ENCODE measurements at places on chromosomes 12 and 14.

- no peak for DNase-seq
Observed at GRCh38 chr14:39432619-39433451, 602 bp upstream of the FBXO33 start.

DNA sequence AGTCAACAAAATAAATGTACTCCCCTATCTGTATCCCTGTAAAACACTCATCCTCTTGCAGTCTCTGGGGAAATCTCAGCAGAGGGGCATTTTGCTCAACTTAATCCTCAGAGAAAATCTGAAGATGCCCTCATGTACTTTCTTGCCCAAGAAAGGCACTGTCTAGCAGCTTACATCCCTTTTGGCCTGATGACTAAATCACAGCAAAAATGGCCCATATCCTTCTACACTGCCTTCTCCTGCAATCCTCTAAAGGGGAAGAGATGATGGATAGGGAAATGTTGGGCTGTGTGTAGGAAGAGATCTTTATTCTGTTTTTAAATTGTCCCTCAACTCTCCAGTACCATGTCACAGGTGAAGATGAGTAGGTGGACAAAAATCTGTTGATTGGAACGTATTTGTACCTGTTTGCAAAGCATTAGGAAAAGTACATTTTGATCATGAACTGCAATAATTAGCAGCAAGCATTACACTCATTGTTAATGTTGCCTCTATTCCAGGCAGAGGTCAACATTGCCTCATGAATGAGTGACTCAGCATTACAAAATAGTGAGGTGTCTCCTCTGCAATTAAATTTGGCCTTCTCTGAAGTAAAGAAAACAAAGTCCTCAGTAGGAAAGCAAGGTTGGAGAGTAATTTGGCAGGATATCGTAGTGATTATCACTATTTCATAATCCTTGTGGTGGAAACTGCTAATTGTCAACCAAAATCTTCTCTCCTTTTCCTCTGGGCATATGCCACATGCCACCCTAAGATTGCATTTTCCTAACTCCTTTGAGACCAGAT lies 172.4 kb upstream of the CAND1 start:
- DNase-seq: no peak

DNA sequence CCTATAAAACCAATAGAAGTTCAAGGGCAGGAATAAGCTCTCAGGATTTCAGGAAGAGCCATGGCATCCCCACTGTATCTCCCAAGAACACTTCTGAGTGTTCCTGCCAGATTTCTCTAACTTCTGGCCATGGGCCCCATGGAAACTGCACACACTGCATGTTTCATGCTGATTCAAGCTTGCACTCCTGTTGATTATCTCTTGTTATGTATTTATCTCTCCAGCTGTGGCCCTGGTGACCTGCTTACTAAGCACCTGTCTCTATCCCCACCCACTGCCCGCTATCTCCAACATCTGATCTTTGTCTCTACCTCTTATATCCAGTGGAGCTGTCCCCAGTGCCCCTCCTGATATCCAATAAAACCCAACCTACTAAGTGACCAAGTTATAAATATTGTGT lies 285.3 kb downstream of the PDZRN4 start:
- no peak for DNase-seq

GRCh38 chr12:102571889-102572288 lies 91.5 kb upstream of the IGF1 start:
- no peak for DNase-seq

- no peak for DNase-seq
Observed at GRCh38 chr14:55297611-55298499, 26.6 kb downstream of the FBXO34 start.

Measured in vagina (tissue), 2 donors.